NCI-H1417 treated with DMSO at 0.1 percent for 48 hours (cell line): ENCODE measurements at places on chromosomes 4 and X.

DNA sequence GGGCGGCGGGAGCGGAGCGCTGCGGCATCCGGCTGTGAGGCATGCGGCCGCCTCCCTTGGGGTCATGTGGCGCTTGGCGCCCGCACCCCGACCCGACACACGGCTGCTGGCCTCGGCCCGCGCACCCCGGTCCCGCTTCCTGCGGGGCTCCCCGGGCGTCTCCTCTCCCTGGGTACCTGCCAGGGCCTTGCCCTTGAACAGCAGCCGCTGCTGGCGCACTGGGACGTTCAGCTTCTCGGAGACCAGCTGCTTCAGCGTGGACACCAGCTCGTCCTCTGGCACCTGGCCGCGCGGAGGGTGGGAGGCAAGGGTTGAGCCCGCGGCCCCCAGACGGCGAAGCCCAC is 391 bp downstream of the UBL4A start:
- DNase-seq, result no peak

- no peak for DNase-seq
Measured at GRCh38 chrX:101265869-101266428, 25.2 kb downstream of the TAF7L start.

DNA sequence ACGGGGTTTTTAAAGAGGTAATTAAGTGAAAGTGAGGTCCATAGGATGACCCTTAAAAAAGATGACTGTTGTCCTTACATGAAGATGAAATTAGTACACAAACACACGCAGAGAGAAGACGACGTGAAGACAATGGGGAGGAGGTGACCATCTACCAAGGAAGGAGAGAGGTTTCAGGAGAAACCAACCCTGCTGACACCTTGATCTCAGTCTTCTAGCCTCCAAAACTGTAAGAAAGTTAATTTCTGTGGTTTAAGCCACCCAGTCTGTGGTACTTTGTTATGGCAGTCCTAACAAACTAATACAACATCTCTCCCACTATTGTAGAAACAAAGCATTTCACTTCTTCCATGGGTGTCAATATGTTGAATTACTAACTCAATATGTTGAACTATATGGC is 139.6 kb upstream of the ATOH1 start:
- no peak for DNase-seq

GRCh38 chrX:153640736-153641575 is 6.0 kb upstream of the DUSP9 start:
- DNase-seq, result no peak

DNA sequence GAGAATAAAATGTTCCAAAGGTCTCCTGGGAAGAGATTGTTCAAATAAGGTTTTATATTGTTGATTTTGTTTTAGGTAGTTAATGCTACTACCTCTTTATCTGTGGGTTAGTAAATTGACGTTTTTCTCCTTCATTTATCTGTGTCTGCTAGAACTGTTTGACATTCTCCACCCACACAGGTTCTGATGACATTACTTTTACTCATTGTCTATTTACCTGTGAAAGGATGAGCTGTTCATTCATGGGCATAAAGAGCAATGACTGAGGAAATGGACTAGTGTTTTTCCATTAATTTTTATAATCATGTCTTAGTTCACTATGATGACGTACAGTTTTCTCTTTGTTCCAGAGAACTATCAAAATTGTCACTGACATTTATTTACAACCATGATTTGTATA is 75.6 kb downstream of the CPE start:
- DNase-seq, result no peak
